ENCODE measurements at places on chromosomes 5 and 9.

- DNase-seq, result no peak
Measured at GRCh38 chr9:36018891-36019720, 17.6 kb upstream of the RECK start.

DNA sequence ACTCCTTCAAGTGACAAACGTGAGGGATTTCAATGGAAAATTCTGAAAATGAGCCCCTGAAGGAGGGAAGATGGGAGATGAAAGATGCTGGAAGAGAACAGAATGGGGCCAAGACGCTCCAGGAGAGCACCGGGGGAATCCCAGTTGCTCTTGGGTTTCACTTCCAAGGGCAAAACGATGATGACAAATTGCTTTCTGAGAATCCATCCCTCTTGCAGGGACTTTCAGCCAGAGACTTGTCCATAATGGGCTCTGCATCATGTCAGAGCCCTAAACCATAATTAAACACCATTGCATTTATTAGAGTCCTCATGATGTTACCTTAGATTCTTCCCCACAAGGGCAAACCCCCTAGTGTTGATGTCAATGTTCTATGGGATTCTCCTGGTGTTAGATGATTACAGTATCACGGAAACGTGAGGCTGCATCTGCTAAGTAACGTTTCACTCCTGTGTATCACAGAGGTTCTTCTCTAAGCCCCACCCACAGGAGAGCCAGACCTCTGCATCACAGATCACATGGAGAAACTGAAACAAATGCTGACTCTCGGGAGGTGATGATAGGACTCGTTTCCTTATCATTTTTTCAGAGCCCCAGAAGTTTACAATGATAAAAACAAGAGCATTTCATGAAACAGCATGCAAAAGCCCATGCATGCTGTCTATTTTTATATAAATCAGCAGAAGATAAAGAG is 114.4 kb downstream of the TENT4A start:
- DNase-seq, result no peak

DNA sequence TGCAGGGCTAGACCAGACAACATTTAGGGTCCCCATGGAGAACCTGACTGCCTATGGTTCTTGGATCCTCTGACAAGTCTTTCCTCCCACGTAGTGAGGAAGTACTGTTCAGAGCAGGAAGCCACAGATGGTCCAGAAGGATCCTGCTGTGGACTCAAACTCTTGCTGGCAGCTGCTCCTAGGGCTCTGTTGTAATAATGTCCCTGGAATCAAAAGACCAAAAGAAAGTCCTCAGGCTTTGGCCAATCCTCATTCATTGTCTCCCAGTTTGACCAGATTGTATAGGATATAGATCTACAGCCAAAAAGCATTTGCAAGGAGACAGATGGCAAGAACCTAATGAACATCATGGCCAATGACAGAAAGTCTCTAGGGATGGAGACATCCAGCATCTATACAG is 53.9 kb downstream of the SEMA6A start:
- DNase-seq, result no peak

- DNase-seq, result no peak
Measured at GRCh38 chr9:130989391-130989790, 19.6 kb upstream of the LAMC3 start.

All from fibroblast of the aortic adventitia (primary cell).